ENCODE measurements at places on chromosomes 7 and 10.
A peak's percentile ranks its signal among the peaks of the same experiment; 100 is the strongest.

GRCh38 chr7:55964261-55965099 lies at the start of gene NIPSNAP2:
NIPSNAP2 (plus strand) TSS chr7:55964585; CDS start chr7:55964610, 25 bp downstream.
- peak within 1 kb of the TSS; percentile 81 for H3K4me3 ChIP-seq
- peak within 1 kb of the TSS; percentile 80 for H3K27ac ChIP-seq
- DNase-seq = peak; percentile 64
- peaks cover 18% of the 10 kb centered on the region for H3K36me3 ChIP-seq

GRCh38 chr10:109971634-109972033 lies 36.1 kb upstream of the ADD3 start:
- no peaks in the 10 kb centered on the region for H3K36me3 ChIP-seq
- H3K27me3 ChIP-seq = peaks cover 4% of the 10 kb centered on the region
- no peak for DNase-seq
- no peak overlapping the region for H3K4me3 ChIP-seq

DNA sequence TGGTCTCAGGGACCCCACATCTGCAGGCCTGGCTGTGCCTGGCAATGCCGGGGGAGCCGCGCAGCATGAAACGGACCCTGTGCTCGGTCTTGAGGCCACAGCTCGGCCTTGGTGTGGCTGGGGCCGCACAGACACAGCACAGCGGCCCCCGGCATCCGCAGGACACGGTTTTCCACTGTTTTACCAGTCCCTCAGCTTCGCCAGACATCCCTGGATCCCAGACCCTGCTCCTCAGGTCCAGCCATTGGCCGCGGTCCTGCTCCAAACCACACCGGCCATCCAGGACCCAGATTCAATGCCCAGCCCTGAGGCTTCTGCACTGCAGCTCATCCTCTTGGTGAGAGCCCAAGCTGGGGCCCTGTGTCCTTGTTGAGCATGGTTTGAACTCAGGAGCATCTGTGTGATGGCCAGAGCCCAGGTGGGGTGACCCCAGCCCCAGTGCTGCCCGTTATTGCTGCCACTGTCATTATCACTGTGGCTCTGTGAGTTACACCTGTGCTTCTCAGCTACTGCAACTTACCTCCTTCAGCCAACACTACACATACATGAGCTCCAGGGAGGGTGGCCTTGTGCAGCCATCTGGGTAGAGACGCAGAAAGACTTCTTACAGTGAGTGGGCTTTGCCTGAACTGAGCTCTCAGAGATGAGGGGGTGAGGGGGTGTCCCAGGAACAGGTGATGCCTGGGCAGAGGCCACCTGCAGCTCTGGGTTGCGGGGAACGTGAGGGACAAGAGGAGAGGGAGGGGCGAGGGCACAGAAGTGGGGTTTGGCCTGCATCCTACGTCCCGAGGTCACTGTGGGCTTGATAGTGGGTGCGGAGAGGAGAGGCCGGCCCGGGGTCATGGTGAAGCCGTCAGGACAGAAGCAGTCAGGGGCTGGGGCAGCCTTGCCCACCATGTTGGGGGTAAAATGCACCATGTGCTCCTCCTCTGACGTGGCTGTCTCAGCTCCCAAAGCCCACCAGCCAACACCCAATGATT lies 567.6 kb downstream of the PTPRN2 start:
- no peak for DNase-seq
- no peak overlapping the region for H3K27ac ChIP-seq
- no peaks in the 10 kb centered on the region for H3K36me3 ChIP-seq
- H3K4me3 ChIP-seq = no peak overlapping the region

GRCh38 chr10:46239993-46240683 lies 46.7 kb upstream of the ANTXRL start:
- peaks cover 40% of the 10 kb centered on the region for H3K36me3 ChIP-seq
- H3K27ac ChIP-seq = no peak overlapping the region
- H3K27me3 ChIP-seq = no peaks in the 10 kb centered on the region
- no peak for DNase-seq
- no peak overlapping the region for H3K4me3 ChIP-seq

DNA sequence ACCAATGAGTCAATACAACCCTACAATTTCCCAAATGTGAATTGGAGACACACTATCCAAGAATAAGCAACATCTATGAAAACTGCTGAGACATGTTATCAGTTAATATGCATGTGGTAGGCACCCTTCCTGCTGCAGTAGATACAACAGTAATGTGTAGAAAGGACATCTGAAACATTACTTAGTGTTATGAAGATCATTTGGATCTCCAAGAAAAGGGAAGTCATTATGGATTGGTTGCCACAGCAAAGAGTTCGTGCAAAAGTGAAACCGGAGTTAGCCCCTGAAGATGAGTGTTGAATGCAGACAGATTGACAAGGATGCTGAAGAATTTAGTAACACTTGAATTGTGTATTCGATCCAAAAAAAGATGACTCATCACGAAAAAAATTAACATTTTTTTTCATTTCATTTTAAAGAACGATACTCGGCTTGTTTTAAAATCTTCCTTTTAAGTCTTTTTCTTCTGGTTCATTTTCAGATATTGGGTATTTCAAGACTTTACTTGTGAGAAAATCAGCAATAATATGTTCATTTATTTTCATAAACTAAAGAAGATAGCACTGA lies 322.4 kb upstream of the KLF6 start:
- DNase-seq = no peak
- H3K36me3 ChIP-seq = peaks cover 8% of the 10 kb centered on the region
- no peak overlapping the region for H3K27ac ChIP-seq
- H3K4me3 ChIP-seq = no peak overlapping the region
- H3K4me1 ChIP-seq = peaks cover 12% of the 10 kb centered on the region
